IPS DF 6.9 (cell line): ENCODE measurements at places on chromosomes 12 and 14.

- H3K27ac ChIP-seq: no peak overlapping the region
- H3K4me3 ChIP-seq: no peak overlapping the region
- no peak for DNase-seq
- no peaks in the 10 kb centered on the region; the same call in 1 of the 2 replicates for H3K27me3 ChIP-seq
Measured at GRCh38 chr12:92729773-92730305, 27.1 kb downstream of the PLEKHG7 start.

DNA sequence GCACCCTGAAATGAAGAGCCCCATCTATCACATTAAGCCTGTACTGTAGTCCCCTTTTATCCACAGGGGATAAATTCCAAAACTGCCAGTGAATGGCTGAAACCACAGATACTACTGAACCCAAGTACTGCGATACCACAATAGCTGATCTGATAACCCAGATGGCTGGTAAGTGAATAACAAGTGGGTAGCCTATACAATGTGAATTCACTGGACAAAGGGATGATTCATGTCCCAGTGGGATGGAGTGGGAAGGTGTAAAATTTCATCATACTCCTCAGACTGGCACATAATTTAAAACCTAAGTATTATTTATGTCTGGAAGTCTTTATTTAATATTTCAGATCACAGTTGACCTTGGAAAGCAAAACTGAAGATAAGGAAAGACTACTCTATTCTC, 201.3 kb downstream of the GPHN start:
- no peaks in the 10 kb centered on the region for H3K27me3 ChIP-seq
- no peaks in the 10 kb centered on the region for H3K36me3 ChIP-seq
- no peak overlapping the region for H3K4me3 ChIP-seq
- DNase-seq: no peak

DNA sequence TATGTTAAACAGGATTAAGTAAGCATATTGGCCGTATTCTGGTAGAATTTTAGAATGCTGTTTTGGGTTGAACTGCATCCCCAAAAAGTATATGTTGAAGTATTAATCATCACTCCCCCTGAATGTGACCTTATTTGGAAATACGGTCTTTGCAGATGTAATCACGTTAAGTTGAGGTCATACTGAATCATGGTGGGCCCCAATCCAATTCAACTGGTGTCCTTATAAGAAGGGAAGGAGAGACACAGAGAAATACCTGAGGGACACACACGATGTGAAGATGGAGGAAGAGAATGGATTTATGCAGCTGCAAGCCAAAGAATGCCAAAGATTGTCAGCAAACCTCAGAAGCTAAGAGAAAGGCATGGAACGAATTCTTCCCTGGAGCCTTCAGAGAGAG, 268.6 kb downstream of the ITPR2 start:
- no peak overlapping the region for H3K27ac ChIP-seq
- H3K4me1 ChIP-seq: no peaks in the 10 kb centered on the region
- no peak overlapping the region for H3K4me3 ChIP-seq
- H3K36me3 ChIP-seq: no peaks in the 10 kb centered on the region
- no peaks in the 10 kb centered on the region for H3K27me3 ChIP-seq
- no peak for DNase-seq

- H3K27me3 ChIP-seq: no peaks in the 10 kb centered on the region
- no peak overlapping the region for H3K27ac ChIP-seq
- H3K4me3 ChIP-seq: no peak overlapping the region
- H3K36me3 ChIP-seq: no peaks in the 10 kb centered on the region
- DNase-seq: no peak
Measured at GRCh38 chr14:31596342-31597095, 35.3 kb downstream of the NUBPL start.

- no peaks in the 10 kb centered on the region for H3K27me3 ChIP-seq
- H3K27ac ChIP-seq: no peak overlapping the region
- no peak overlapping the region for H3K4me3 ChIP-seq
- no peak for DNase-seq
Measured at GRCh38 chr12:52634266-52635056, 16.1 kb upstream of the KRT73 start.

DNA sequence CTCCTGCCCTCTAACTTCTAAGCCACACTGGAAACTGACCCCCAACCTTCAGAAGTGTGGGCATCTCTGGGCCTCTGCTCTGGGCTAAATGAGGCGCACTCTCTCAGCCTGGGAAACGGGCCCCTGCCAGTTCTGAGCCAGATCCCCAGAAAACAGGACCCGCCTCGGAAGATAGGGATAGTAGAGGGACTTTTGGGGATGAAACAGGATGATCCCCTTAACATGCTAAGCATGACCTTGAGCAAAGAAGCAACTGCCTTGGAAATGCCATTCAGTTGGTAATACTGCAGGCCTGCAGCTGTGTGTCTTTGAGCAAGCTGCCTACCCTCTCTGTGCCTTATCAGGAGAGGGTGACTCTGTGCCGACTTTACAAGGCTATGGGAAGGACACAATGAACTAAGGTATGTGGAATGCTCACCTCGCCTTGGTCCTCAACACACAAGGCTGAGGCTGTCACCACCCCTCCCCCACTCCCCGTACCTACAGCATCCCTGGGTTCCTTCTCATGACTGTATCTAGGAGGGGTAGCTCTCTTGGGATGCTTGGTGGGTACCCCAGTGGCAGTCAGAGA, 54.0 kb downstream of the NCOR2 start:
- peaks cover 15% of the 10 kb centered on the region for H3K4me1 ChIP-seq
- no peak for DNase-seq
- H3K36me3 ChIP-seq: peaks cover 3% of the 10 kb centered on the region
- H3K4me3 ChIP-seq: no peak overlapping the region

- H3K27me3 ChIP-seq: no peaks in the 10 kb centered on the region
- DNase-seq: no peak
- no peak overlapping the region for H3K27ac ChIP-seq
Measured at GRCh38 chr14:96271421-96271762, 15.4 kb downstream of the BDKRB1 start.

DNA sequence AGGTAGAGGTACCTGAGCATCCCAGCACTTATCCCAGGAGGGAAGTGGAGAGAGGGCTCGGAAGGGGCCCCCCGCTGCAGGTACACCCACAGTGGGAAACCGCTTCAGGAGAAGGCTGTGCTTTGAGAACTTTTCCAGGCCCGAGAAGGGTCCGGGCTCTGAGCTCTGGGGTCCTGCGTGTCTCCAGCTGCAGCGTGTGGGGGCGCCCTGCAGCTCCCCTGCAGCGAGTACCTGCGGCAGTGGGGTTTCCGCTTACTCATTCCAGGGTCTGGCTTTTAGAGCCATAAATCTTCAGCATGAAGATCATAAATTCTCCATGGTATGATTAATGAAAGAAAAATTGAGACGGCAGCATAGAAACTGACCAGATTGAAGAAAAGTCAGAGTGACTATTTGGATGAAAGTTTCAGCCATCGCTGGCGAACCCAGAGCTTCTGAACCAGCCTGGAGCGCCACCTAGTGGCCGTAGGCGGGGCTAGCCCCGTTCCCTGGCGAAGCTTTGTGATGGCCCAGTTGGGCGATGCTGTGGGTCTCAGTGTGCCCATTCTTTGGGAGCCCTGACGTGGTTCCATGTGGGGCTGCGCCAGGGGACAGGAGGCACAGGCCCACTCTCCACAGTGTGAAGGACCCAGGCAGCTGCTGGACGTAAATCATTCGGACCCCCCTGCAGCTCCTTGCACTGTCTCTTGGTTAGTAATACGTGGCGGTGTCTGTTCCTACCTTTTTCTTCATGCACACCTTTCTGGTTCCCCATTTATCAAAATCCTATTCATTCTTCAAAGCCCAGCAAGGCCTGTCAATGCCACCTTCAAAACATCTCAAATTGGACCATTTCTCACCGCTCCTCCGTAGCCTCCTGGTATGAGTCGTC, 198.2 kb downstream of the TSPAN9 start:
- no peak overlapping the region for H3K27ac ChIP-seq
- H3K27me3 ChIP-seq: no peaks in the 10 kb centered on the region
- peaks cover 5% of the 10 kb centered on the region for H3K4me1 ChIP-seq
- no peaks in the 10 kb centered on the region for H3K36me3 ChIP-seq

DNA sequence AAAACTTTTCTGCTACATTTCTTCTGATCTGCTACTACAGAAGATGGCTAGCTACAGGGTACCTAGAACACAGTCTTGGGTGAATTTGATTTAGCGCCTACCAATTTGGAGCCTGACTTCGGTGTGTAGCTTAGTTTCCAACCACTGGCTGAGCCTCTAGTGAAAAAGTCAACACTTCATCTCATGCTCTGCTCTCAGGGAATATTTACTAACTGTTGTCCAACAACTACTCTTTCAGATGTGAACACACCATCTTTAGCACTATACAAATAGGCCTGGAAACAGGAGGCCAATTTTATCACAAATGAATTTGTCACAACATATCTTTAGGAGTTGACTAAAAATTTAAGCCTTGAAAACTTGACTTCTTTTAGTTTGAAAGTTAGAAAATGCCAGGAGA, 167.9 kb downstream of the NELL2 start:
- H3K36me3 ChIP-seq: no peaks in the 10 kb centered on the region
- no peaks in the 10 kb centered on the region for H3K4me1 ChIP-seq
- no peaks in the 10 kb centered on the region for H3K27me3 ChIP-seq
- no peak overlapping the region for H3K27ac ChIP-seq
- H3K4me3 ChIP-seq: no peak overlapping the region

GRCh38 chr14:45249856-45250575, 3.0 kb downstream of the MIS18BP1 start:
- H3K36me3 ChIP-seq: no peaks in the 10 kb centered on the region; the same call in 1 of the 2 replicates
- DNase-seq: no peak
- H3K27me3 ChIP-seq: no peaks in the 10 kb centered on the region
- H3K27ac ChIP-seq: no peak overlapping the region

- H3K36me3 ChIP-seq: no peaks in the 10 kb centered on the region
- no peaks in the 10 kb centered on the region for H3K27me3 ChIP-seq
- no peak overlapping the region for H3K4me3 ChIP-seq
- no peaks in the 10 kb centered on the region for H3K4me1 ChIP-seq
Measured at GRCh38 chr14:95231966-95232633, 74.8 kb upstream of the DICER1 start.

DNA sequence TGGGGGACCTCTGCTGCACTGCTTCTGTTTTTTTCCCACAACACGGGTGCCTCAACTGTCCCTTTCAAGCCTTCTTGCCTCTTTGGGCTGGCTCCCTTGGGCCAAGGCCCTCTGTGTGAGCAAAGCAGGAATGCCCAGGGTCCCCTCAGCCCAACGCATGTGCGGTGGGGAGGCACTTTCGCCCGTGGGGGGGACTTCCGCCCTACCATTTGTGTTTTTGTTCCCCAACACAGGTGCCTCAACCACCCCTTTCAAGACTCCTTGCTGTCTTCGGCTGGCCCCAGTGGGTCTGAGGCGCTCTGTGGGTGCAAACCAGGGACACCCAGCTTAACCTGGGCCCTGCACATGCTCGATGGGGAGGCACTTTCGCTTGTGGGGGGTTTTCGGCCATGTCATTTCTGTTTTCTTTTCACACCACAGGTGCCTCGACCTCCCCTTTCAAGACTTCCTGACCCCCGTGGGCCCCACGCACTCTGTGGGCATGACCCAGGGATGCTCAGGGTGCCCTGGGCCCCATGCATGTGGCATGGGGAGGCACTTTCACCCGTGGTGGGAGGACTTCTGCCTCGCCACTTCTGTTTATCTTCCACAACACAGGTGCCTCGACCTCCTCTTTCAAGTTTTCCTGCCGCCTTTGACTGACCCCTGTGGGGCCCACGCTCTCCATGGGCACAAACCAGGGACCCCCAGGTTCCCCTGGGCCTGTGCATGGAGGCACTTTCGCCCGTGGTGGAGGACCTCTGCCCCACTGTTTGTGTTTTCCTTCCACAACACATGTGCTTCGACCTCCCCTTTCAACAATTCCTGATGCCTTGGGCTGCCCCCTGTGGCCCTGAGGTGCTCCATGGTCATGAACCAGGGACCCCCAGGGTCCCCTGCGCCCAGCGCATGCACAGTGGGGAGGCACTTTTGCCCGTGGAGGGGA, 365.7 kb downstream of the ALG10 start:
- no peaks in the 10 kb centered on the region for H3K27me3 ChIP-seq
- no peaks in the 10 kb centered on the region for H3K4me1 ChIP-seq
- no peak for DNase-seq
- H3K27ac ChIP-seq: no peak overlapping the region
- H3K36me3 ChIP-seq: no peaks in the 10 kb centered on the region; the same call in 1 of the 2 replicates

GRCh38 chr12:13326076-13326475, 129.6 kb downstream of the EMP1 start:
- no peaks in the 10 kb centered on the region for H3K4me1 ChIP-seq
- no peaks in the 10 kb centered on the region for H3K27me3 ChIP-seq
- no peaks in the 10 kb centered on the region for H3K36me3 ChIP-seq
- H3K27ac ChIP-seq: no peak overlapping the region
- H3K4me3 ChIP-seq: no peak overlapping the region
- DNase-seq: no peak

DNA sequence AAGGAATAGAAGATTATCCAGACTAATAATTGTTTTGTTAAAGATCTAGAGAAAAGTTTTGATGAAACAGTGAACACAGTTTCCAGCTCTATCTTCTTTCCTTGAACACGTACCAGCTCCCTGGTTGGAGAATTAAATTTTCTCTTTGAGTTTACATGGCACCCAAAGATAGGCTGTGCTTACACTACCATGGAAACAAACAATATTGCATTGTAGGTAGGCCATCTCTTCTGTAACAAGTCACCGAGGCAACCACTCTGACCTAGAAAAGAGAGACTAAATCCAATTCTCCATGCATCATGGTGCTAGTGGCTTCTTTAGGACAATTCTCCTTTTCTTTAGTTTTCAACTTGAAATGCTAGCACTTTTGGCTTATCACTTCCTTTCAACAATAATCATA, 9.9 kb downstream of the BMAL2 start:
- H3K36me3 ChIP-seq: no peaks in the 10 kb centered on the region
- H3K27ac ChIP-seq: no peak overlapping the region
- no peaks in the 10 kb centered on the region for H3K4me1 ChIP-seq
- no peak for DNase-seq
- H3K4me3 ChIP-seq: no peak overlapping the region

GRCh38 chr12:117151403-117152031, 38.8 kb downstream of the FBXO21 start:
- no peak overlapping the region for H3K27ac ChIP-seq
- no peak overlapping the region for H3K4me3 ChIP-seq
- peaks cover 5% of the 10 kb centered on the region; the same call in 1 of the 2 replicates for H3K36me3 ChIP-seq
- H3K27me3 ChIP-seq: no peaks in the 10 kb centered on the region
- peaks cover 2% of the 10 kb centered on the region; the same call in 1 of the 2 replicates for H3K4me1 ChIP-seq

DNA sequence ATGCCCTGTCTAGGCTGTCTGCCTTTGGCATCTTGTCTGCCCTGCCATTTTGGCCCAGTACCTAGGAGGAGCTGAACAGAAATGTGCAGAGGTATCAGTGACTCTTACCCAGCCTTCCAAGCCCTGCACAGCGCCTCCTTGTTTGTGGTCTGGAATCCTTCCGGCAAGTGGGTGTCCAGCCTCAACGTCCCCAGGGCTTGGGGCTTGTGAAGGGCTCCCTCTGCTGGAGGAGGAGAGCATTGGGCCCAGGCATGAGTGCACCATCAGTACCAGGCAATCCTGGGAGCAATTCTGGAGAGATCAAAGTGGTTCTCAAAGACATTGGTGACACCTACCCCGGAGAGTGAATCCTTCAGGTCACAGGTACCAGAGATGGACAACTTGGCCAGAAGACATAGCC, 2.4 kb upstream of the TCL1B start:
- no peak overlapping the region for H3K4me3 ChIP-seq
- H3K27me3 ChIP-seq: no peaks in the 10 kb centered on the region
- H3K27ac ChIP-seq: no peak overlapping the region
- H3K36me3 ChIP-seq: no peaks in the 10 kb centered on the region
